ENCODE measurements at places on chromosomes 12 and 14.
A peak's percentile ranks its signal among the peaks of the same experiment; 100 is the strongest.

DNA sequence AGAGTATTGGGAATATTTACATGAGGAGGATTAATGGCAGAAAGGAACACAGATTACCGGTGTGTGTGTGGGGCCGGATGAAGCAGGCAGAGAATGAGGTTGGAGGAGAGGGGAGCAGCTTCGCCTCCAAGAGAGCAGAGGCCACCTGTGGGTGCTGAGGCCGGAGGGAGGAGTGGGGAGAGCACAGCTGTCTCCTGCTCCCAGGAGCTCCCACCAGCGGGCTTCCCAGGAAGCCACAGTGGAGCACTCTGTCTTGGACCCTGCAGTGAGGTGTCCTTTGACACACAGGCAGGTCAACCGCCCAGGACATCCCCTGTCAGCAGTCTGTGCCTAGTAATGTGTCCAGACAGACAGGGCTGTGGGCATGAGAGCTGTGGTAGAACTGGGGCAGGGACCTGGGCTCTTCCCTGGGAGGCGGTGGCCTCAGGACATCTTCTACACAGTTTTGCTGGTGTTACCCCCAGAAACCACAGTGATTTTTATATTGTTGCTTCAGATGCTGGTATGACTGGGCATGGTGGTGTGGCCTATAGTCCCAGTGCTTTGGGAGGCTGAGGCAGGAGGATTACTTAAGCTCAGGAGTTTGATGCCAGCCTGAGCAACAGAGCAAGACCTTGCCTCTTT is 18.5 kb upstream of the AMN start:
- no peak for DNase-seq

GRCh38 chr12:119857041-119857591 is 20.0 kb downstream of the CIT start:
- DNase-seq, result no peak

GRCh38 chr12:40907115-40907527 is 214.9 kb downstream of the CNTN1 start:
- peak; percentile 35 for DNase-seq

DNA sequence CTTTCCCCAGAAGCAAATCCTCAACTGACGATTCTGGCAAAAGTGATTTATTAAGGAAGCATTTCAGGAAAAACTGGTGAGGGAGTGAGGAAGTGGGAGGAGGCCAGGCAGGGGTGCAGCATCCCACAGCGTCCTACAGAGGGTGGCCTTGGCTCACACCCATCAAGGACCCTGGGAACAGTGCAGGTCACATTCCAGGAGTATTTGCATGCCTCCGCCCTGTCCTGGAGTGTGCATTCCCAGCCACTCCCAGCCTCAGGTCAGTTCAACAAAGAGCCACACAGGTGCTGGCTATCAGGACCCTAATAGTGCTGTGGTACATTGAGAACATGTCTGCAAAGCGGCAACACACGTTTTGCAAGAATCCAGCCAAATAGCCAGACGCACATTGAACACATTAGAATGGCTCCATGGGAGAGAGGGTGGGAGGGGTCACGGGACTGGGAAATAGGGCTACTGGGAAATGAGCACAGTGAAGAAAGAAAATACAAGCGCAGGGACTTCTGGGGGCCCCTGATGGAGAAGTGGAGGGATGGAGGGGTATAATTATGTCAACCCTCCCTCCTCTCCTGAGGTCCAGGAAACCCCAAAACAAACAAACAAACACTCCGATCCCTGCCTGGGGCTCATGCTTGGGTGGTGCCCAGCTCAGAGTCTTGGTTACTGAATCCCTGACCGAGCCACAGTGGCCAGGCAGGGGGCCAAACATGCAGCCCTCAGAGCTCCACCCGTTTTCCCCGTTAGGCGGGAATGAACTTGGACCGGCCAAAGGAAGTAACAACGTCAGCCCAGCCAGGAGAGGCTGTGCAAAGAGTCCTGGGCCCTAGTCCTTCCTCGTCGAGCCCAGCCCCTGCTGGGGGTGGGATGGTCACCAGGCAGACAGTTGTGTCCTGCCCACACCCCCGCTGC is 36.5 kb downstream of the CMKLR1 start:
- DNase-seq, result no peak

GRCh38 chr12:9256341-9256740 is 48.1 kb upstream of the PZP start:
- DNase-seq, result no peak

DNA sequence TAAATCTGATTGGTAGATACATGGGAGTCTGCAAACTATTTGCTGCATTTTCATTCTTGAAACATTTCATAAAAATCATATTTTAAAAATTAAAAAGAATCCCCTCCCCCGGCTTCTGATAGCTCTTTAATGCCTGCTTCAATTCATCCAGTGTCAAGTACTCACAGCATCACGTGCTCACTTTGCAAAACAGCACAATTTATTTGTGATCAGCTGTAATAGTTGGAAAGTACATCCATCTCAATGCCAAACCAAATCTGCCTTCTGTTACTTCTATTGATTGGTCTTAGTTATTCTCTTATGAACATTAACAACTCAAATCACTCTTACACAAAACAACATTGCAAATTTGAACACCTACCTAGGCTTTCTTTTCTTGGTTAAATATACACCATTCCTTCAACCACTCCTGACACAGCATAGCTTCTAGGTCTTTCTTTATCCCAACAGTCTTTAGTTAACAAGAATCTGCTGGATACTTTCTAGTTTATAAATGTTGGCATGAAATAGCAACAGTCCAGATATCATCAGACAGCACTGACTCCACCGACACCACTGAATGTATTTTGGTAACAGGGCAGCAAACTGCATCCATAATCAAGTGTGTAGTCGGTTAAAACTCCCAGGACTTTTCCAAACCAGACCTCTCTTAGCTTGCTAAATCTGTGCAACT is 58.0 kb downstream of the PARP11 start:
- DNase-seq, result no peak

DNA sequence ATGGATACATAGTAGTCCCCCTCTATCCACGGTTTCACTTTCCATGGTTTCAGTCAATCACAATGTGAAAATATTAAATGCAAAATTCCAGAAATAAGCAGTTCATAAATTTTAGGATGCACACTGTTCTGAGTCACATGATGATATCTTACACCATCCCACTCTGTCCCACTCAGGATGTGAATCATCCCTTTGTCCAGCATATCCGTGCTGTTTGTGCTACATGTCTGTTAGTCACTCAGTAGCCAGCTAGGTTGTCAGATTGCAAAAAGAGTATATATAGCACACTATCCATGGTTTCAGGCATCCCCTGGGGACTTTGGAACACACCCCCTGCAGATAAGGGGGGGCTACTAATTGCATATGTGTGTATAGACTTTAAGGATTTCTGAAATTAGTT is 8.1 kb upstream of the NAA30 start:
- DNase-seq, result no peak

DNA sequence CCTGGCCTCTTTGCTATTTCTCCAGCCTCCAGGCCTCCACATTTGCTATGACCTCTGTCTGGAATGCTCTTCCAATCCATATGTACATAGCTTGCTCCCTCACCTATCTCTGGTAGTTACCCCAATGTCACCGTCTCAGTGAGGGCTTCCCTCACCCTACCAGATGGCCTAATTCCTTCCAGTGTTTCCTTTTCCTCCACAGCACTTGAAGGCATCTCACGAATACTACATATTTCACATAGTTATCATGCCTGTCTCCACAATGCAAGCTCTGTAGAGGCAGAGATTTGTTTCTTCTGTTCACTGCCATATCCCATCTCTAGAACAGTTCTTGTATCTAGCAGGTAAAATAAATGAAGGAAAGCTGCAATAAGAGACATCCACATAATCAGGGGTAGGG is 21.3 kb upstream of the HSP90B1 start:
- DNase-seq, result no peak

- no peak for DNase-seq
Measured at GRCh38 chr12:108691998-108692808, 39.1 kb downstream of the CORO1C start.

GRCh38 chr14:91912035-91912434 is 35.5 kb downstream of the FBLN5 start:
- no peak for DNase-seq

GRCh38 chr12:84779169-84779568 is 133.4 kb downstream of the SLC6A15 start:
- DNase-seq, result no peak

- DNase-seq, result no peak
Measured at GRCh38 chr14:73176685-73177084, 40.4 kb downstream of the PSEN1 start.

DNA sequence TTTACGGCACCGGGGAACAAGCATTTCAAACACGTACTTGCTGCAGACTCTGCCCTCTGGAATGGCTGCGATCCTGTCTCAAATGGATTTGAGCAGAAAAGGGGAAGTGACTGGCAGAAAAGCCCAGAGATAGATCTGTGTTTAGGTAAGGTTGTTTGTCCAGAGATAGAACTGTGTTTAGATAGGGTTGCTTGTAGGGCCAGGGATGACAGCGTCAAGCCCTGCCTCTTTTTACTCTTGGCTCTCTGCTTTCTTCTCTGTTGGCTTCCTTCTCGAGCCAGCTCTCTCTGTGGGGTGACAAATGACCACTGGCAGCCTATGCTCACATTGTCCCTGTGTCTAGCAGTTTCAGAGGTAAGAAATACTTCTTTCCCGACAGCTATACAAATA is 11.4 kb downstream of the DGLUCY start:
- DNase-seq, result no peak

GRCh38 chr12:132659146-132659545 is 28.0 kb downstream of the POLE start:
- no peak for DNase-seq

GRCh38 chr14:100306998-100307765 is 938 bp upstream of the SLC25A29 start:
- DNase-seq, result no peak

DNA sequence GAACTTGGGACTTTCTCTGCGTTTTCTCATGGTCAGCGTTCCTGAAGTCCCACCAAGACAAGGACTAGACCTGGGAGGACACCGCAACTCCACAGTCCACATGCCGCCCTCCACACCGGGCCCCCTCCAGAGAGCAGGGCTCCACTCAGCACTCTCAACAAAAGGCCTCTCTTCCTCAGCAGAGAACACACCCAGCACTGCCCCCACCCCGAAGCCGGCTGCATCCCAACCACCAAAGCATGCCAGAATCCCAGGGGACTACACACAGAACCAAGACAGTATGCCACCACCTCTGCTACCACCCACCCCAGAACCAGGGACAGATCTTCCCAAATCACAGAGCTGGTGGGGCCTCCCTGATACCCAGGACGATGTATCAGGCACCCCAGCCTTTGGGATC is 88.3 kb downstream of the BCL11B start:
- DNase-seq, result no peak

DNA sequence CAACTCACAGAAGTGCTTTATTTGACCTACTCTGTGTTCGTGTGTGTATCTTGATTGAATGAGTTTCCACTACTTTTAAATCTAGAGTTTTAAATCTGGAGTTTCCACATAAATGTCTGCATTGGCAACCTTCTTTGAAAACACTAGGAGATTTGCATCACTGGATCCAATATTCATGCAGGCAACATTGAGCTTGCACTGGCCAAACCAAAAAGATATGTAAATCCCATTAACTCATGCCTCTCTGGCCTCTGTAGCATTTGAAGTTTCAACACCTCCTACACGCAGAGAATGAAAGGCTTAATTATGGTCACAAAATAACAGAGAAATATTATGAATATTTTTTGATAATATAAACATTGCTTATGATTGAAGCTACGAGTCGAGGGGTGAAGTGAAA is 178.6 kb downstream of the DUSP6 start:
- DNase-seq, result peak; percentile 27

GRCh38 chr14:44701563-44702263 is 194.6 kb upstream of the FSCB start:
- no peak for DNase-seq

GRCh38 chr14:100708425-100709288 is 18.0 kb upstream of the DLK1 start:
- DNase-seq, result no peak

DNA sequence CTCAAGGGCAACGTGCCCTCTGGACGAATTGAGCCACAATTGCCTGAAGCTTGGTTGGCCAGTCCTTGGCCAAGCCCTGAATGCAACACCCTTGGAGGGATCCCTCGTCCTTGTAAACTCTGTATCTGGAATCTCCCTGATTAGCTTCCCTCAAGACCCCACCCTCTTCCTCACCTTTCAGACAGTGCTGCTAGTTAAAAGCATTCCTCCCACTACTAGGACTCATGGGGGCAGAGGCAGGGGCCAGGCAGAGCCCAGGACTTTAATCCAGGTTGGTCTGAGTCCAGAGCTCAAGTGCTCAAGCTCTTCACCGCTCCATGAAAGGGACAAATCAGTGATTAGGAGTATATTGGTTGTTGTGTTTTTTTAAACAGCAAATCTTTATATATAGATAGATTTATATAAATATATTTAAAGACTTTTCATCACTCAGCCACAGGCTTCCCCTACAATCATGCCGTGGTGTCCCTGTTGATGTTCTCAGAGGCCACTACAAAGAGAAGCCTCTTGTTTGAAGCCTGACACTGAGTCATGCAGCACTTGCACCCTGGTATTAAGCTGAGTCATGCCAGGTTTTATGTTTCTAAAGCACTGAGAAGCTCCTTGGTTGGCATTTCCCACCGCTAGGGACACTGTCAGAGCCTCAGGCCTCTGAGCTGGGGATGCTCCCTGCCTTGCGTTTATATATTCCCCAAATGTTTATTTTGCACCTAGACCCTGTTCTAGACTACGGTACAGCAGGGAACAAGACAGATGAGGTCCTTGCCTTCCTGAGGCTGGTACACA is 53.8 kb upstream of the GSC start:
- DNase-seq, result no peak

DNA sequence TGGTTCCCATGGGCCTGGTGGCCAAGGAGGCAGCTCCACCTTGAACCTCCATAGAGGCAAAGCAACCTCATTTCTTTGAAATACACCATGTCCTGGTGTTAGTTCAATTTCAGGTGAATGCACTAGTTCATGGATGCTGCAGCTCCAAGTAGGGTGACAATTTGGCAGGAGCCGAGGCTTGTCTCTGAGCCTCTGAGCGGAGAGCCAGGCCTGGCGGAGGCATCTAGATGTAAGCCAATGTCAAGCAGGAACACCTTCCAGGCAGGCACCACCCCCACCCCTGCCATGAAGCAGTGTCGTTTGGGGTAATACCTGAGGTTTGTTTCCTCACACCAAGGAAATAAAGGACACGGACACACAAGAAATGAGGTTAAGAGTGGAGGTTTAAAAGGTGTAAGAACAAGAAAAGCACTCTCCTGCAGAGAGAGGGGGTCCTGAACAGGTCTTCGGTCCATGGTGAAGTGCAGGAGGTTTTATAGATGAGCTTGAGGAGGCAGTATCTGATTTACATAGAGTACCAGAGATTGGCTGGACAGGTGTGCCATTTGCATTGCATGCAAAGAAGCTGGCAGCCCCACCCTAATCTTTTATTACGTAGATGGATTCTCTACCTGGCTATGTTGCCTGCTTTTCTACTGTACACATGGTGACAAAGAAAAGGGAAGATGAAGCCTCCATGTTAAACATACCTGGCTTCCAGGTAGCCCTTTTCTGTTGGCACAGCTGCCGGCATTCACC is 60.3 kb downstream of the RIN3 start:
- no peak for DNase-seq

DNA sequence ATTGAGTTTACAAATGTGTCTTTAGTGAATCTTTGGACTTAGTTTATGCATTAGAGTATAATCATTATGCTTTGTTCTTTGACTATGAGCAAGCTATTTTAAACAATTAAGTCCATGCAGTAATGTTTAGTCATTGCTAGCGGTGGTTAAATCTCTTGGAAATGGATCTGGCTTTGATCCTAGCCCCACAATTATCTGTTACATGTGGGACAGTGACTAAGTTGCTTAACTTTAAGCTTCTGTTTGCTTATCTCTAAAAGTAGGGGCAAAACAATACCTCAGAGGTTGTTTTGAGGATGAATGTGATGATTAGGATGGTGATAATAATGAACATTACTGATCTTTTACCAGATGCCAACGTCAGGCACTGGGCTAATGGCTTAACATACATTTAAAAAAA is 124.2 kb downstream of the NPAS3 start:
- DNase-seq, result no peak

Measured in retinal pigment epithelial cell (primary cell).